Aorta (tissue), 5 donors: ENCODE measurements at places on chromosomes 7 and 10. TPM values are rescaled to one million over a fixed set of nuclear protein-coding genes. Genes with fewer than 3 reads are reported as not detected.

DNA sequence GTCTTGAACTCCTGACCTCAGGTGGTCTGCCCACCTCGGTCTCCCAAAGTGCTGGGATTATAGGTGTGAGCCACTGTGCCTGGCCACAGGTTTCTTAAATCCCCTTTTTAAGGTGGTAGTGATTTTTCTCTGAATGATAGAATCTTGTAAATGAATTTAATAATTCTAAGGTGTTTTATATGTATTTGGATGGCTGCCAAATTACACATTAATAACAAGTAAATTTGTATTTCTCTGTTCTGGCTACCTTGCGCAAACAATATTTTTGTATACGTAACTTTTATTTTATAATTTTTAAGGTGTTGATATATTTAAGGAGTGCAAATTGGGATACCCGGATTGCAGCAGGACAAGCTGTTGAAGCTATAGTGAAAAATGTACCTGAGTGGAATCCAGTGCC is 16.1 kb downstream of the BTAF1 start:
- no peak overlapping the region for H3K4me3 ChIP-seq
- H3K27me3 ChIP-seq = no peaks in the 10 kb centered on the region
- no peaks in the 10 kb centered on the region for H3K4me1 ChIP-seq
- no peaks in the 10 kb centered on the region for H3K36me3 ChIP-seq

GRCh38 chr7:101241015-101241363 is 3.4 kb upstream of the CLDN15 start:
- no peaks in the 10 kb centered on the region for H3K27me3 ChIP-seq
- no peak for DNase-seq
- H3K4me1 ChIP-seq = no peaks in the 10 kb centered on the region
- H3K27ac ChIP-seq = no peak overlapping the region
- no peak overlapping the region for H3K4me3 ChIP-seq

The SPDYE6 gene
- total RNA-seq = not detected

The MMP21 gene
- total RNA-seq = 0.16 TPM

The MYPN gene
- total RNA-seq = 0.10 TPM
